Testis (tissue), 5 donors: ENCODE measurements at places on chromosomes 1 and 21. TPM values are rescaled to one million over a fixed set of nuclear protein-coding genes. Genes with fewer than 3 reads are reported as not detected.
A peak's percentile ranks its signal among the peaks of the same experiment; 100 is the strongest.

SLC30A10 gene
- 4.0 TPM for polyA plus RNA-seq

RXFP4 gene
- not detected for polyA plus RNA-seq

GRCh38 chr1:70617728-70618127 is 206.7 kb downstream of the CTH start:
- H3K36me3 ChIP-seq: no peaks in the 10 kb centered on the region
- no peaks in the 10 kb centered on the region for H3K27me3 ChIP-seq
- DNase-seq: no peak
- H3K4me3 ChIP-seq: no peak overlapping the region
- no peaks in the 10 kb centered on the region for H3K4me1 ChIP-seq

GRCh38 chr1:52423055-52423454 is 18.7 kb downstream of the PRPF38A start:
- DNase-seq: no peak
- no peak overlapping the region for H3K4me3 ChIP-seq
- no peaks in the 10 kb centered on the region for H3K4me1 ChIP-seq
- H3K27ac ChIP-seq: no peak overlapping the region

- H3K4me3 ChIP-seq: no peak overlapping the region
- DNase-seq: no peak
- no peaks in the 10 kb centered on the region for H3K4me1 ChIP-seq
Observed at GRCh38 chr1:236536540-236536939, 12.8 kb downstream of the LGALS8 start.

- no peaks in the 10 kb centered on the region for H3K36me3 ChIP-seq
- H3K27ac ChIP-seq: no peak overlapping the region
- H3K4me1 ChIP-seq: peaks cover 2% of the 10 kb centered on the region
- no peak overlapping the region for H3K4me3 ChIP-seq
- H3K27me3 ChIP-seq: no peaks in the 10 kb centered on the region
Observed at GRCh38 chr21:34536820-34537219, 24.8 kb upstream of the KCNE1 start.

CYP4A22 gene
- polyA plus RNA-seq: 0.22 TPM

TCHHL1 gene
- not detected for polyA plus RNA-seq

RUNX3 gene
- 5.1 TPM for polyA plus RNA-seq

- H3K4me3 ChIP-seq: no peak overlapping the region
- H3K27ac ChIP-seq: no peak overlapping the region
- peaks cover 21% of the 10 kb centered on the region for H3K4me1 ChIP-seq
- H3K36me3 ChIP-seq: no peaks in the 10 kb centered on the region
- H3K27me3 ChIP-seq: no peaks in the 10 kb centered on the region
- DNase-seq: no peak
Observed at GRCh38 chr1:109924316-109924715, 13.7 kb downstream of the CSF1 start.

GRCh38 chr1:34406377-34406776 is 229.7 kb downstream of the C1orf94 start:
- H3K4me1 ChIP-seq: peaks cover 11% of the 10 kb centered on the region
- DNase-seq: no peak
- no peaks in the 10 kb centered on the region for H3K36me3 ChIP-seq

- H3K27me3 ChIP-seq: no peaks in the 10 kb centered on the region
- no peaks in the 10 kb centered on the region for H3K36me3 ChIP-seq
- peaks cover 17% of the 10 kb centered on the region for H3K4me1 ChIP-seq
- no peak for DNase-seq
- no peak overlapping the region for H3K4me3 ChIP-seq
- H3K27ac ChIP-seq: no peak overlapping the region
Observed at GRCh38 chr1:52641307-52641706, 8.3 kb downstream of the SHISAL2A start.

GRCh38 chr1:171817511-171818265 is 23.6 kb upstream of the DNM3 start:
- H3K36me3 ChIP-seq: no peaks in the 10 kb centered on the region
- H3K4me3 ChIP-seq: no peak overlapping the region
- H3K4me1 ChIP-seq: no peaks in the 10 kb centered on the region
- H3K27ac ChIP-seq: no peak overlapping the region
- no peak for DNase-seq
- no peaks in the 10 kb centered on the region for H3K27me3 ChIP-seq

GRCh38 chr1:237921306-237921705 is 30.6 kb upstream of the ZP4 start:
- no peak overlapping the region for H3K4me3 ChIP-seq
- DNase-seq: no peak
- H3K27ac ChIP-seq: no peak overlapping the region
- no peaks in the 10 kb centered on the region for H3K36me3 ChIP-seq

DNA sequence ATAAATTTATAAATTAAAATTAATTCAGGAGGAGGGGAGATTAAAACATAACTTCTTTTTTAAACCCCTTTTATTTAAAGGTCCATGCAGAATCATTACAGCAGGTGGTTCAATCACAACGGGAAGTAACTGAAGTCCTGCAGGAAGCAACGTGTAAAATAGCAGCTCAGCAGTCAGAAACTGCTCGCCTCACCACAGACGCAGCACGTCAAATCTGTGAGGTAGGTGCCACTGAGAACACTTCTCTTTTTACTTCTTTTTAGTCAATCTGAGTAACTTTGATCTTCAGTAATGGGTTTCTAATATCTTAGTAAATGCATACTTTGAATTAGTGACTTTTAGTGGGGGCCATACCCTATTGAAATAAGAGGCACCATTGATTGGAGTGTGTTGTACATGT is 87.0 kb downstream of the CEP350 start:
- H3K4me3 ChIP-seq: no peak overlapping the region
- H3K36me3 ChIP-seq: no peaks in the 10 kb centered on the region
- no peaks in the 10 kb centered on the region for H3K27me3 ChIP-seq
- no peak overlapping the region for H3K27ac ChIP-seq
- DNase-seq: no peak
- no peaks in the 10 kb centered on the region for H3K4me1 ChIP-seq

GUCA2A gene
- polyA plus RNA-seq: not detected

GRCh38 chr1:11980676-11980972 is 380 bp downstream of the MFN2 start:
- H3K36me3 ChIP-seq: no peaks in the 10 kb centered on the region
- no peak for DNase-seq
- H3K4me3 ChIP-seq: peak overlapping the region; percentile 88

ACTA1 gene
- polyA plus RNA-seq: 136 TPM

- no peaks in the 10 kb centered on the region for H3K36me3 ChIP-seq
- no peak for DNase-seq
- no peak overlapping the region for H3K4me3 ChIP-seq
- H3K4me1 ChIP-seq: peaks cover 13% of the 10 kb centered on the region
Observed at GRCh38 chr1:204201348-204202040, 5.2 kb upstream of the KISS1 start.

GRCh38 chr1:32241001-32241763 is 5.8 kb upstream of the FAM167B start:
- H3K36me3 ChIP-seq: no peaks in the 10 kb centered on the region
- peak overlapping the region; percentile 87 for H3K27ac ChIP-seq
- DNase-seq: peak; percentile 67
- no peaks in the 10 kb centered on the region for H3K27me3 ChIP-seq
- H3K4me3 ChIP-seq: peak overlapping the region; percentile 47

GRCh38 chr1:154463512-154463990 is 38.5 kb upstream of the TDRD10 start:
- no peaks in the 10 kb centered on the region for H3K27me3 ChIP-seq
- no peak overlapping the region for H3K27ac ChIP-seq
- H3K4me3 ChIP-seq: no peak overlapping the region
- peaks cover 11% of the 10 kb centered on the region for H3K4me1 ChIP-seq
- no peaks in the 10 kb centered on the region for H3K36me3 ChIP-seq

CFHR5 gene
- polyA plus RNA-seq: 0.11 TPM

SLC16A4 gene
- 17.4 TPM for polyA plus RNA-seq

SYNC gene
- polyA plus RNA-seq: 12.4 TPM

DNA sequence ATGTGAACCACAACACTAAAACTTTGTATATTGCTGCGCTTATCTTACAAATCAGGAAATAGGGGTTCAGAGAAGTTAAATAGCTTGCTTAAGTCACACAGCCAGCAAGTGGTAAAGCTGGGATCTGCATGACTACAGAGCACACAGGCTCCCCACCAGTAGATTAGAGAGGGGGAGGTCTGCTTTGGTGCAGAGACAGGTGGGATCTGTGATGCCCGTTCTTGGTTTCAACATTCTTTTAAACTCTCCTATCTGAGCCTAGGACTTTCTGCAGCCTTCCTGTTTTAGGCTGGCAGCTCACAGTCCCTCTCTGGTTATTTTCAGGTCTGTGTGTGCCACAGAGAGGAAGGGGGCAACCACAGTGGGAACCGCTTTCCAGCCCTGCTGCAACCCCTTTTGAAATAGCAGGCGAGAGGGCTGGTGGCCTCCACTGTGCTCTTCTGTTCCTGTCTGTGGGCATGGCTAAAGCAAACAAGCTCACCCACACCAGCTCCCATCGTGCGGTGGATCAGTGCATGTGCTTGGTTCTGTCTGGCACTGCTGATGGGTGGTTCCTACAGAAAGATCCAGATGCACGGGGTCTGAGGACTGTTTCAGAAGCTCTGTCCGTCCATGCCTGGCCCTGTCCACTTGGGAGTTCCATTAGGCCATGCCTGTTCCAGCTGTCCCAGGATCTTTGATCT is 1.7 kb upstream of the IL6R start:
- H3K4me3 ChIP-seq: no peak overlapping the region
- H3K4me1 ChIP-seq: peaks cover 26% of the 10 kb centered on the region
- DNase-seq: no peak
- H3K36me3 ChIP-seq: no peaks in the 10 kb centered on the region

DNA sequence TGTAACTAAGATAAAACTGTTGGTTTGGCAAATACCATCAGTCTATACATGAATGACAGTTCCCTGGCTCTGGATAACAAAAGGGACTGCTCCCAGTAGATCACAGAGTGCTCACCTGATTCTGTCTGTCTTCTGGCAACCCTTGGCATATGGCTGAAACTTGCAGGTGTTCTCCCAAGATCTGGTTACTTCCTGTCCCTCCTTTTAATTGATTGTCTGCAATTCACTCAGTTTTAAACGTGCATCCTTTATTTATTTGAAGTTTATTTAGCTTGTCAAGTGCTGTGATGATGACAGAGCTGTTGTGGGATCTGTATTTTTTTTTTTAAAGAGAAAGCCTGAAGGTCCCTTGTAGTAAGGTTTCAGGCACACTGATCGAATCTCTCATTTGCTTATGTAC is 3.4 kb downstream of the KCNA3 start:
- no peaks in the 10 kb centered on the region for H3K27me3 ChIP-seq
- H3K4me1 ChIP-seq: no peaks in the 10 kb centered on the region

MATN1 gene
- 0.32 TPM for polyA plus RNA-seq

DNA sequence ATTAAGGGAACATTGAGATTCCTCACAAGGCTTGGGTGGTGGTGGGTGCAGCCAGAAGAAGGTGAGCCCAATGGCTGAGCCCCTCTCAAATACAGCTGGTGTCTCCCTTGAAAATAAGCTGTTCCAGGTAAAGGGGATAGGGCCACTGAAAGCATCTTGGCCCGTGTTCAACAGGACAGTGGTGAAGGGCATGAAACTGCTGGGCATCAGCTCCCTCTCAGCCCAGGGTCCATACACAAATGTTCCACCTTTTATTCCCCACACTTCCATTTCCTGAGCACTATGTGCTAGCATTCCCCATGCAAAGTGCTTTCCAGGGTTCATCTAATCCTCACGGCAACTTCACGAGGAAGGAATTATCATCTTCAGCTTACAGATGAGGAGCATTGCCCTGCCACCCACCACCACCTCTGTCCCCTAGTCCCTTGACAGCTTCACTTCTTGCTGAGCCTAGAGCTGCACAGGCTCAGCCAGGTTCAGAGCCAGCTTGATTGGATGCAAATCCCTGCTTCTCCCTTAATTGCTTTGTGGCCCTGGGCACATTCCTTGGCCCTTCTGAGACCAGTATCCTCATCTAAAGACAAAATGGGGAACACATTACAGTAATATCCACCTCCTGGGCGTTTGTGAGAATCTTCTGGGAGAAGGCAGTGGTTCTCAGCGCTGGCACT is 9.6 kb downstream of the TAGLN2 start:
- peak overlapping the region; percentile 14 for H3K27ac ChIP-seq
- no peaks in the 10 kb centered on the region for H3K36me3 ChIP-seq
- no peak overlapping the region for H3K4me3 ChIP-seq
- peaks cover 5% of the 10 kb centered on the region for H3K4me1 ChIP-seq
- no peaks in the 10 kb centered on the region for H3K27me3 ChIP-seq
- no peak for DNase-seq

TTLL7 gene
- 35.2 TPM for polyA plus RNA-seq

ZNF648 gene
- polyA plus RNA-seq: 0.91 TPM

DNA sequence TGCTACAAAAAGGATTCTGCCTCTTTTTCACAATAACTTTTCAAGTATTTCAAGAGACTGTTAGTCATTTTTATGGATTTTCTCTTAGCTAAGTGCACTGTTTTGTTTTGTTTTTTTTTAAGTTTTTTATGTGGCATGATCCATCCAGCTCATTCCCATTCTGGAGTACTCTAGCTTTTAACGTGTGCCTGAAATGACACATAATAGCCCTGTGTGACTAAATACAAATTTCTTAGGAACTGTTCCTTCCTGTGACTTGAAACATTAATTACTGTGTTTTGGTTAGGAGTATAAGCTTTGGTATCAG is 143.9 kb downstream of the HS2ST1 start:
- no peaks in the 10 kb centered on the region for H3K4me1 ChIP-seq
- no peak for DNase-seq
- no peak overlapping the region for H3K27ac ChIP-seq
- H3K36me3 ChIP-seq: no peaks in the 10 kb centered on the region
- H3K27me3 ChIP-seq: no peaks in the 10 kb centered on the region
- no peak overlapping the region for H3K4me3 ChIP-seq

SLFNL1 gene
- 85.4 TPM for polyA plus RNA-seq

GPR37L1 gene
- polyA plus RNA-seq: 0.42 TPM

GRCh38 chr1:184416481-184416880 is 29.7 kb downstream of the C1orf21 start:
- H3K27ac ChIP-seq: no peak overlapping the region
- H3K4me3 ChIP-seq: no peak overlapping the region
- H3K4me1 ChIP-seq: no peaks in the 10 kb centered on the region
- no peaks in the 10 kb centered on the region for H3K27me3 ChIP-seq

PODN gene
- 69.3 TPM for polyA plus RNA-seq

DNA sequence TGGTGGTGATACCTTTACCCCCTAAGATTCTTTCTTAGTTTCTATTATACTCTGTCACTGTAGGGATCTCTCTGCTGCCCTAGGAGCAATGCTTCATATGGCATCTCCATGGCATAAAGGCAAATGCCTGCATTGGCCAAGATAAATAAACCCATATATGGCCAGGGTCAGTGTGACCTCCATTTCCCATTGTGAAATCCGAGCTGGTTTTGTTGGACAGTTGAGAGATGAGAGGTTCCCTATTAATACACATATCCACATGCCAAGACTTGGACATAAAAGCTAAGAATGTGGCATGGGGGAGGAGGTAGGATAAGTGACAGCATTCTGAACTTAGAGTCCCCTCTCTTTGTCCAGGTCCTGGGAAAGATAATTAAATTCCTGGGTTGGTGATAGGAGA is 1.4 kb downstream of the TPM3 start:
- no peak overlapping the region for H3K27ac ChIP-seq
- H3K4me3 ChIP-seq: no peak overlapping the region
- no peaks in the 10 kb centered on the region for H3K27me3 ChIP-seq
- H3K36me3 ChIP-seq: no peaks in the 10 kb centered on the region
